ENCODE measurements at places on chromosomes 3 and 15.

- DNase-seq: no peak
Observed at GRCh38 chr3:187807086-187807862, 62.0 kb upstream of the BCL6 start.

DNA sequence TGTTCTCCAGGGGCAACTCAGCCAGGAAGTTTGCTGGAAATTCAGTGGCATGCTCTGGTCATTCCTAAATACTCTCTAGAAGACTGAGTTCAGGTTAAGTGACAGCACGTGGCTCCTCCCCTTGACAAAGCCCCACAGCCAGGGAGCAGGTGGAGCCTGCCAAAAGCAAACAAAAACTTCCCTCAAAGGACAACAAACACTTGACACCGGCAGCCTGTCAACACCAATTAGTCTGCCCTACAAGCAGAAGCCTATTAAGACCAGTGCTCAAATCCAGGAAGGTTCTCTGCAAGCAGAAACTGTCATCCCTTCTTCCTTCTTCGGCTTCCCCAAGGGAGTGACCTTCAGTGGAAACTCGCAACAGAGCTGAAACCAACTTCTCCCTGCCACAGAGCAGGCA lies 5.0 kb downstream of the MEX3B start:
- peak; percentile 90 for DNase-seq

- no peak for DNase-seq
Observed at GRCh38 chr3:181497358-181497757, 214.4 kb upstream of the SOX2 start.

GRCh38 chr3:127734754-127735473 lies 62.2 kb downstream of the ABTB1 start:
- no peak for DNase-seq

GRCh38 chr3:41248525-41248924 lies 49.2 kb downstream of the CTNNB1 start:
- DNase-seq: no peak

DNA sequence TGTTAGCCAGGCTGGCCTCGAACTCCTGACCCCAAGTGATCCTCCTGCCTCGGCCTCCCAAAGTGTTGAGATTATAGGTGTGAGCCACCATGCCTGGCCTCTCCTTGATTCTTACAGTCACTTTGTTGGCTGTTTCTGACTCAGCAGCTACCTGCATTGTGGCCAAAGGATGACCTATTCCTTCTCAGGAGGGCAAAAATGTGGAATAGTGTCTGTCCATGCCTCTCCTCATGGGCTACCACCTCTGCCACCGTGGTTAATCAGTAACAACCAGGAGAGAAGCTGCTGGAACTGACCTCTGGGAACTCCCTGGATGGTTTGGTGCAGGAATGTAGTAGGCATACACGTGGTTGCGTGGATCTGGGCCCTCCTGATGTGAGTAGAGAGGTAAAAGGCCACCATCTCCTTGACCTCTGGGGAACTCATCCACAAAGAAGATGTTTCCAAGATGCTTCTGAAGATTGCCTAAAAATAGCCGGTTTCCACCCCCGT lies 63.3 kb downstream of the FLNB start:
- DNase-seq: no peak

DNA sequence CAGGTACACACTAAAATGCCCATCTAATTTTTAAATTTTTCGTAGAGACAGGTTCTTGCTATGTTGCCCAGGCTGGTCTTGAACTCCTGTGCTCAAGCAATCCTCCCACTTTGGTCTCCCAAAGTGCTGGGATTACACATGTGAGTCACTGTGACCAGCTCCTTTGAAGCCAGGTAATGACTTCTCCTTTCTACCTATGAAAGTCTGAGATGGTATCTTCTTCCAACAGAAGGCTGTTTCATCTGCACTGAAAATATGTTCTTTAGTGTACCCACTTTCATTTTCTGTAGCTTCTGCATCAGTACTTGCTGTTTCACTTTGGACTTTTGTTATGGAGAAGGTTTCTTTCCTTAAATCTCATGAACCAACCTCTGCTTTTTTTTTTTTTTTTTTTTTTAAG lies 8.8 kb downstream of the OIP5 start:
- no peak for DNase-seq

DNA sequence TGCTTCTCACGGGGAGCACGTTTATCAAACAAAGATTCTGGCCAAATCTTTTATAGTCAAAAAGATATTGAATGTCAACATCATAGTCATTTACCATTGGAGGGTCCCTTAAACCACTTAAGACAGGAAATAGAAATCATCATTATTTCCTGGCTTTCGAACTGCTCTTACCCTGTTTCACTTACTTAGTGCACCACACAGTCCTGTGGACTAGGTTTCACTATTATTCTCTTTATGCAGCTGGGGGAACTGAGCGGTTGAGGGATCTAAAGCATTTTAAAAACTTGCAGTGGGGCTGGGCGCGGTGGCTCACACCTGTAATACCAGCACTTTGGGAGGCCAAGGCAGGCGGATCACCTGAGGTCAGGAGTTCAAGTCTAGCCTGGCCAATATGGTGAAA lies 13.7 kb upstream of the TPRG1 start:
- no peak for DNase-seq

DNA sequence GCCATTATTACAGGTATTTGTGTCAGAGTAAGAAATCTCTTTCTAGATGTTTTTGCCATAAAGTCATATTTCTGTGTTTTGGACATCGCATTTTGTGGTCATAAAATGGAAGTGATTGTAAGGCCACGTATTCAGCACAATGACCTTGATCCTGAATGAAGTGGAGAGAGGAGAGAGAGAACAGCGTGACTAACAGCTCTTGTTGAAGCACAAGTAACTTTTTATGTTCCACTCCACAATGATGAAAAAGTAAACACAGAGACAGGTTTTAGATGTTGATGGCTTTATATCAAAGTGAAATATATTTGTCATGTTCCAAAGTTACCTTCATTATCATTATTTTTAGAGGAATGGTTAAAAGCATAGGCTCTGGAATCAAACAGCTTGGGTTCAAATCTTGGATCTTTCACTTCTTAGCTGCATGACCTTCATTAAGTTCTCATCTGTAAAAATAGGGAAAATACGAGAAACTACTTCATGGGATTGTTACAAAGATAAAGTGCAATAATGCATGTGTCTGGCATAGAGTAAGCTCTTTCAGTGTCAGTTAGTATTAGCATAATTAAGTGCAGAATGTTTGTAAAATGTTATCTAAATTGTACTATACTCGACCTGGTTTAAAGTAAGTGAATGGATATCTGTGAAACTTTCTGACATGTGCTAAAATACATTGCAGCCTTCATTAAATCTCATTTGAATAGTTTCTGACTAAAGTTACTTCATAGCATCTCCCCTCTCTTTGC lies 341.5 kb upstream of the DNAJC19 start:
- DNase-seq: peak; percentile 77

DNA sequence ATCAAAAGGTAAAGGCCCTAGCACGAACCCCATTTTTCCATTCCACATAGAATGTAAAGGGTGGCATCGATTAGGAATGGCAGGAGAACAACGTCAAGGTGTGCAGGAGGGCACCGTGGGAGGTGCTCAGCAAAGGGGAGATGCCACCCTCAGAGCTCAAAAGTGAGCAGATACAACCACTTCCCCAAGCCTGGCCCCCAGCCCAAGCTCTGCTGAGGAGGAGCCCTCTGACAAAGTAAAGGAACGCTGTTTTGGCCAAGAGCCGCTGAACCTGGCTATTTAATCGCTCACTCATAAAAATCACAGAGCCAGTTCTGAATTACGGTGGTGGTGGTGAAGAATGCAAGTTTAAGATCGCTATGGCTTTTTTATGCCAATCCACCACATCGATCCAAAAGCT lies 12.4 kb downstream of the GNB5 start:
- no peak for DNase-seq

DNA sequence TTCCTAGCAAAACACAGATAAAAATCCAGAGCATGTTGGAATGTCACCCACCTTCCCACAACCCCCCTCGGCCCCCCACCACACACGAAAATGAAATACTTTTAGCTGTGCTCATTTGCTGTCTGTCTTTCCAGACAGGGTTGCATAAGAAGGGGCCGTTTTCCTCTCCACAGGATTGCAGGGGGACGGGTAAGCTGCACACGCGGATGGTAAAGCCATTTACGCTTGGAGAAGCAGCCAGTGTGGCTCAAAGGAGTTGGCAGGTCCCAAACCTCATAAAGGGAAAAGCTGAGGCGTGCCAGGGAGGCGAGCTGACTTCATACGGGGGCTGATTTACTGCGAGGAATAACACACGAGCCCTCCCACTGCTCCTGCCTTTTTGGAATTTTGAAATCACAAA lies 47.4 kb upstream of the ITGA11 start:
- no peak for DNase-seq

- DNase-seq: no peak
Observed at GRCh38 chr3:46926871-46927717, 49.5 kb downstream of the CCDC12 start.

DNA sequence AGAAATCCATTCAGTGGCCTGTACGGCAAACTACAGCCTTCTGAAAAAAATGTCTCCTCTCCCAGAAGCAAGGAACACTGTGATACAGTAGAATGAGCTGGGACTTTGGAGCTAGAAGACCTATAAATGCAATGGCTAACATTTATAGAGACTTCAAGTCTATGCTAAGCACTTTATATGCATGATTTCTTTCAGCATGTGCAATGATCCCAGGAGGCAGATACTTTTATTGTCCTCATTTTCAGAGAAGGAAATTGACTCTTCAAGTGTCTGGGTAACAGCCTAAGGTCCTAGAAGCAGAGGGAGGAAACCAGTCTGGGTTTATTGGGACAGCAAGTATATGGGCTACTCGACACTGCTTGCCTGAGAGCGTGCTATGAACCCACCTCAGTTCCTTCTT lies 140.9 kb downstream of the ALDH1A2 start:
- peak; percentile 67 for DNase-seq

DNA sequence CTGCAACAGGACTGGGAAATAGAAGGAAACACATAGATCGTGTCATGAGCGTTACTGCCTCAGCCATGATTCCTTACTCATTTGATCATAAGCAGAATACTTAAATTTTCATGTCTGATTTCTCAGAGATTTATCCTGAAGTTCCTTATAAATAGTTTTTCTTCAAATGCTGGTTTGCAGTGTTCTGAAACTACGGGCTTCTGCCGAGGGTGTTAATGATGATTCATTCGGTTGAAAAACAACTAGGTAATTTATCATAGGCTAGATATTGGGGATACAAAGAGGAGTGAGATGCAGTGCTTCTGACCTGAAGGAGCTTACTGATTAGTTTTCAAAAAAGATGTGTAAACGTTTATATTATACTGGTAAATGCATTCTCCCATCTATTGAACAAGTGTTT lies 428.9 kb downstream of the NLGN1 start:
- no peak for DNase-seq

- no peak for DNase-seq
Observed at GRCh38 chr3:24715171-24715792, 220.6 kb upstream of the THRB start.
